ENCODE measurements at places on chromosomes 1 and 21. TPM values are rescaled to one million over a fixed set of nuclear protein-coding genes. Genes with fewer than 3 reads are reported as not detected.

GRCh38 chr21:8994640-8995511 is 1526.5 kb upstream of the TPTE start:
- DNase-seq: no peak

Gene AMY2B
- 54.5 TPM for total RNA-seq

GRCh38 chr1:226002667-226003501 is 3.7 kb upstream of the SDE2 start:
- DNase-seq: peak; percentile 61

Gene MMP23B
- 0.64 TPM for total RNA-seq

DNA sequence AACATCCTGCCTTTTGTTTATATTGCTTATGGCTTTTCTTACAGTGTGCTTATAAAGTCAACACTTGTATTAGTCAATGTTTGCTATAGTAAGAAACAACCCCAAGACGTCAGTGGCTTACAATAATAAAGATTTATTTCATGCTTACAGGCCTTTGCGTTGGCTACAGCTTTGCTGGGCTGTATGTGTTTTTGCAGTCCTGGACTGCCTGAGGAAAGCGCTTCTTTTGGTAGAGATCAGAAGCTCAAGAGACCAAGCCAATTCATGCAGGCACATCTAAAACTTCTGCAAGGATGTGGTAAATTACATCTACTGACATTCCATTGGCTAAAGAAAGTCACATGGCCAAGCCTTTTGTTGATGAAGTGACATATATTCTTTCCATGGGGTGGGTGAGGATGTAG is 17.5 kb upstream of the PRKAA2 start:
- DNase-seq: no peak

Gene OR14K1
- total RNA-seq: not detected

All from cerebellum (tissue), 4 donors.